ENCODE measurements at places on chromosomes 1 and 21.

DNA sequence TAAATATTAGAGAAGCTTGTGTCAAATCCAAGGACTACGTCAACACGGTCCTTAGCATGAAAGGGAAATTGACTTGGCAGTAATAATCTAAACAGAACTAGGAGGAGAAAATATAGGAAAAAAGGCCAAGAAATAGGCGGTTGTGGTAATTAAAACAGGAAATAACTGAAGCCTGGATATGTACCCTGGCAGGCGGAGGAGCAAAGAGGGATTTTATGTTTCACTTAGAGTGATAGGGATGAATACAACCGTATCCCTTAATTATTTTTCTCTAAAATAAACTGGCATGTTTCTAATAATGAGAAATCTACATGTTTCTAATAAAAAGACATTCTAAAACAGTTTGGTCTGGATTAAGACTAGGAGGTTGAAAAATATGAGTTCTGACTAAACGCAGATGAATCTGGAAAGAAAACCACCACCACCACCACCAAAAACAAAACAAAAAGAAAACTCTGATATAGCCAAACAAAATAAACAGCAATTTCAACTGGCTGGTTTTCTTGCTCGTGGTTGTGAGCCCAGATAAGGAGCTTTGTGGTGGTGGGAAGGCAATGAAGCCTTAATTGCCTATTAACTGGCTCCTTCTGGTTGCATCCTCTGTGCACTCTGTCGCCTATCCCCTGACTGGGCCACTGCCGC, 334.2 kb upstream of the SNX7 start:
- DNase-seq = no peak

DNA sequence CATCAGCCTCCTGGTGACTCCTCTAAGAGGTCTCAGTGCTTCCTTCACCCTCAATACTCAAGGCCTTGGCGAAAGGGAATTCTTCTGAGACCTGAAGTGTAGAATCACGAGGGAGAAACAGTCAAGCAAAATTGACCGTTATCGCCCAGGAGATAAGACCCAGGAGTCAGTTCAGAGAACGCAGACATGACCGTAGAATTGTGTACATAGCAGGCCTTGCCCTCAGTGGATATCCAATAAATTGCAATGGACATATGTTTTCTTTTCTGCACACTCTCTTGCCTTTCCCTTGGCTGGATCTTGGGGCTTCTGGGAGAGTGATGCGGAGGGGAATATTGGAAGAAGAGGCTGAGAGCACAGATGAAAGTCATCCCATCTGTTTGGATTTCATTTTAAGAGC, 15.7 kb upstream of the ETS2 start:
- DNase-seq = no peak

GRCh38 chr1:72006092-72006491, 276.2 kb downstream of the NEGR1 start:
- DNase-seq = no peak

- DNase-seq = no peak
These were observed 5.5 kb upstream of the TNFRSF1B start for GRCh38 chr1:12161324-12161661.

GRCh38 chr1:193856261-193856660, 669.8 kb upstream of the B3GALT2 start:
- no peak for DNase-seq

- DNase-seq = no peak
These were observed 10.5 kb downstream of the RO60 start for GRCh38 chr1:193069748-193070385.

- DNase-seq = no peak
These were observed 45.8 kb downstream of the TTC39A start for GRCh38 chr1:51284487-51284954.

DNA sequence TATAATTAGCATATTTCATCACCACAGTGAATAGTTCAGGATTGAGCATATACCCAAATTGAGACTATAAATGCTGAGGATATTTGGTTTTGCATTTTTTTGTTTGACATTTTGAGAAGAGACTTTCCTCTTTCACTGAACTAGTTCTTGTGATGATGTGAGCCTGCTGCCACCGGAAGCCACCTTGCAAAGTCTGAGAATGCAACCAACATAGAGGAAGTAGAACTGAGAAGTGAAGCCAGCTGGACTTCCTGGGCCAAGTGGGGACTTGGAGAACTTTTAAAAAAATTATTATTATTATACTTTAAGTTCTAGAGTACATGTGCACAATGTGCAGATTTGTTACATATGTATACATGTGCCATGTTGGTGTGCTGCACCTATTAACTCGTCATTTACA, 102.3 kb downstream of the RPE65 start:
- no peak for DNase-seq

- DNase-seq = no peak
These were observed 2.6 kb downstream of the C1orf226 start for GRCh38 chr1:162384116-162384515.

DNA sequence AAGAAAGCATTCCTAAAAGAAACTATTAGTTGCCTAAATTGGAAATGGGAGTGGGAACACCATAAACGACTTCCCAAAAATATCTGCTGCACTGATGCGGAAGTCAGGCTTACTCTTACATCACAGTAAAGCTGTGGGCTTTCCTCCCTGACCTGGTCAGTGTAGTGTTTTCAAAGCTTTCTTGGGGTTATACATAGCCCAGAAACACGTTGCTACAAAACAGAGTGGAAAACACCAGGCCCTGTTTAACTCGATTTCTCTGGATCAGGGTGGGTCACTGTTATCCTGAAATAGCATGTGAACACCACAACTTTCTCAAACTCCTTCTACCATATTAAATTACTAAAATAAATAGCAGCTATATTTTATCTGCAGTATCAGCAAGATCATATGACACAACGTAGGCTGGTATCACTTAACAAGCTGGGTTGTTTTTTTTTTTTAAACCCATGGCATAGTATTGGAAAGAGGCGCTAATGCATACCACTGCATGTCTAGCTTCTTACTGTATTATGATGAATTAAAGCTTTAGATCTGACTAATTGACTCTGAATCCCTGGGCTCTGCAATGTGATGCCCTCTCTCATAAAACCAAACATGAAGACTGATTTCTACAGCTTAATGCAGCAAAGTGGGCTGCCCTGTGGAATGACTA, 184.6 kb downstream of the TGFB2 start:
- no peak for DNase-seq

DNA sequence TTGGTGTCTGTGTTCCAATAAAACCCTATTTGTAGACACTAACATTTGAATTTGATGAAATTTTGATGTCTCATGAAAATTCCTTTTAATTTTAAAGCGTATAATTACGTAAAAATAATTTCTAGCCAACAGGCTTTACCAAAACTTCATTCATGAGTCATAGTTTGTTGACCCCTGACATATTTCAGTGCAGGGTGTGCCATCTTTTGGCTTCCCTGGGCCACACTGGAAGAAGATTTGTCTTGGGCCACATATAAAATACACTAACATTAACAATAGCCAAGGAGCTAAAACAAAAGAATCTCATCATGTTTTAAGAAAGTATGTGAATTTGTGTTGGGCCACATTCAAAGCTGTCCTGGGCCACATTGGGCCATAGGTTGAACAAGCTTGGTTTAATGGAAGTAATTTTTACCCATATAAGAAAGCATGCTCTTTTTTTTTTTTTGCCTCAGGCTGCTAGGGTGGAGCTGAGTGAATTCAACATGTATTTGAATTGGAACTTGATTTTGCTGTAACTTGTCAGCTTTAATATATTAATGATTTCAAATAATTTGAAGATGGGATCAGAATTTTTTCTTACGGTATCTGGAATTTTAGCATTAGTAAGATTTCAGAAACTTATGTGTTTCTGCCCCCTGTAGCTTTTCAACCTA, 267.7 kb upstream of the RGS18 start:
- DNase-seq = no peak

DNA sequence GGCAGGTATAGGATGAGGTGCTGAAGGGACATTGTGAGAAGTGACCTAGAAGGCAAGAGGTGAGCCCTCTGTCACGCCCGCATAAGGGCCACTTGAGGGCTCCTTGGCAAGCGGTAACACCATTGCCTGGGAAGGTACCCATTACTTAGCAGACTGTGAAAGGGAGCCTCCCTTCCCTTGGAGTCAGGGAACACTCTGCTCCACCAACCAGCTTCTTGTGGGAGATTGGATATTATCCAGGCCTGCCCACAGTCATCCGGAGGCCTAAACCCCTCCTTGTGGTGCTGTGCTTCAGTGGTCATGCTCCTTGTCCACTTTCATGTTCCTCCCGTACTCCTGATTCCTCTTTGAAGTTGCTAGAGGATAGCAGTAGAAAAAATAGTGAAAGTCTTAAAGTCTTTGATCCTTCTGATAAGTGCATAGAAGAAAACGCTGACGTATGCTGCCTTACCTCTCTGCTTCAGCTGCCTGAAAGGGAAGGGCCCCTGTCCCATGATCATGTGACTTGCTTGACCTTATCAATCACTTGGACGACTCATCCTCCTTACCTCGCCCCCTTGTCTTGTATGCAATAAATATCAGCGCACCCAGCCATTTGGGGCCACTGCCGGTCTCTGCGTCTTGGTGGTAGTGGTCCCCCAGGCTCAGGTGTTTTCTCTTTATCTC, 16.0 kb downstream of the RBBP4 start:
- DNase-seq = no peak

- DNase-seq = no peak
These were observed 23.3 kb downstream of the KCNN3 start for GRCh38 chr1:154846565-154847442.

DNA sequence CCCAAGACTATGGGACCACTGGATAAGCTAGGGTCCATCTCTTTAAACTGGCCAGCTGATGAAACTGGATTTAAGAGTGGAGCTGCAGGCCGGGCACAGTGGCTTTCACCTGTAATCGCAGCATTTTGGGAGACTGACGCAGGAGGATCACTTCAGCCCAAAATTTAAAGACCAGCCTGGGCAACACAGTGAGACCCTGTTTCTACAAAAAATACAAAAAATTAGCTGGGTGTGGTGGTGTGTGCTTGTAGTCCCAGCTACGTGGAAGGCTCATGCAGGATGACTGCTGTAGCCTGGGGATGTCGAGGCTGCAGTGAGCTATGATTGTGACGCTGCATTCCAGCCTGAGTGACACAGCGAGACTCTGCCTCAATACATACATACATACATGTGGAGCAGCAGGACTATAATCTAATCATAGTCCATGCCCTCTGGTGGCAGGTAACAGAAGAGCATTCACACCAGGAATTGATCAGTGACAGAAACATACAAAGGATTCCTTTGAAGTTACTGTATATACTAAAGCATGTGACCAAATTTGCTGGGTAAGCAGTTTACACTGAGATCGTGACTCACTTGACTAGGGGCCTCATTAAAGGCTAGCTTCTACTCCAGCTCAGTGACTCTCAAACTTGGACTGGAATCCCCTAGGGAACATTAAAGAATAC, 101.5 kb upstream of the SLFNL1 start:
- no peak for DNase-seq

GRCh38 chr21:44524414-44525371, 15.3 kb downstream of the KRTAP10-1 start:
- no peak for DNase-seq

DNA sequence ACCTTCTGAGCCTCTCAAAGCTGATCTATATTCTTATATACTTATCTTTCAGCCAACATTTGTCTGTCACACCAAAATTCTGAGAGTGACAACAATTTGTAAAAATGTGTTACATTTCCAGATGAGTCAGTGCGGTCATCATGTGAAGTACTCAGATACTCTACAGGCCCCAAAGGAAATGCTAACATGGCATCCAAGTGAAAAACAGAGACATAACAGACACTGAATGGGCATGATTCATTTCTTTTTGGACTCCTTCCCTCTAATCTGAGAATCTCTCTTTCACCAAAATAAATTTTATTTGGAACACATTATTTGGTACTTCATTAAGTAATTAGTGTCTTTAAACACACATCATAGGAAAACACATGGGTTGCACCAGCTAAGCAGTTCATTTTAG, 96.6 kb downstream of the SLC44A5 start:
- DNase-seq = no peak

DNA sequence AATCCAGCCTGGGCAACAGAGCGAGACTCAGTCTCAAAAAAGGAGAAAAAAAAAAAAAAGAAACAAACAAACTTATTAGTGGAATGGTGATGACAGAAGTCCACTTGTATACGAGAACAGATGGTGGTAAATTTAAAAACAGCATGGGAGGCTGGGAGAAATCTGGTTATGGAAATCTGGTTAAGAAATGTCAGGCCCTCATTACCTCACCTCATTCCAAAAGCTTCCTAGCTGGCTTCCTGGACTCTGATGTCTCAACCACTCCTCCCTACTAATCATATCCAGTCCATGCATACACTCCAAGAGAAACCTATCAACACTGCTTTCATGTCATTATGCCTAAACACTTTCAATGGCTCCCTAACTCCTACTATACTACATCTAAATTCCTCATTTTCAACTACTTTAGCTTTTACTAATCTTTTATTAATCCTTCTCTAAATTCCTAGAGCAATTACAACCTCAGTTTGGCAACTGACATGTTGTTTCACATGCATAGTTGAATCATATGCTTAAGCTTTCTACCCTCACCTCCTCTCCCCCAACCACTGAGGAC, 52.9 kb downstream of the FOXJ3 start:
- DNase-seq = no peak

All from left hindlimb (tissue), 1 donor.